ENCODE measurements at places on chromosomes 7 and 10.

DNA sequence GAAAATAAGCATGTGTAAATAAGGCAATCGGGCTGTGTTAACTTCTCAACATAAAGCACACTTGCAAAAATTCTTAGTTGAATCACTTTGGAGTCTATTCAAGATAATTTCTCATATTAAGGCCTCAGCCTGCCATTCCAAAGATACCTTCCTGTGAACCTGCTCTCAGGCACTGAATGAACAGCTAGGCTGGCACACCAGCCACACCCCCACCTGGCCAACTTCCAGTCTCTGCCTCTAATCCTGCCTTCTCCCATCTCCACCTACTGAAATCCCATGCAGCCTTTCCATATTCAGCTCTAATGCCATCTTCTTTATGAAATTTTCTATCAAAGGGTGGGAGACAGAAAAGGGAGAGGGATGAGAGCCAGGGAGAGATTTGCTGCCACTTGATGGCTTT lies 17.1 kb upstream of the MACROH2A2 start:
- DNase-seq = no peak

DNA sequence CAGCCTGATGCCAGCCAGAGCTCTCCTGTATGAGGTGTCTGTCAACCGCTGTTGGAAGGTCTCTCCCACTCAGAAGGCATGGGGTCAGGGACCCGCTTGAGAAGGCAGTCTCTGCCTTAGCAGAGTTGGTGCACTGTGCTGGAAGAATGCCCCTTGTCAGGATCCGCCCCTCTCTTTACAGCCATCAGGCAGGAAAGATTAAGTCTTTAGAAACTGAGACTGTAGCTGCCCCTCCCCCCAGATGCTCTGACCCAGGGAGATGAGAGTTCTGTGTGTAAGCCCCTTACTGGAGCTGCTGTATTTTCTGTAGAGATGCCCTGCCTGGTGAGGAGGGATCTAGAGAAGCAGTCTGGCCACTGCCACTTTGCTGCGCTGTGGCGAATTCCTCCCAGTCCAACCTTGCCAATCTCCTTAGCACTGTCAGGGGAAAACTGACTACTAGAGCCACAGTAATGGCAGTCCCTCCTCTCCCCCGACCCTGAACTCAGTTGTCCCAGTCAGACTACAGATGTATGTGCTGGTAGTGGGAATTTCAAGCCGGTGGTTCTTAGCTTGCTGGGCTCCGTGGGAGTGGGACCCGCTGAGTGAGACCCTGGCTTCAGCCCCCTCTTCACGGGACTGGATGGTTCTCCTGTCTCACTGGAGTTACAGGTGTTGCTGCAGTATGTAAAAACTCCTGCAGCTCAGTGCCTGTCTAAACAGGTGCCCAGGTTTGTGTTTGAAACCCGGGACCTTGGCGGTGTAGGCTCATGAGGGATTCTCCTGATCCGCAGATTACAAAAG lies 285.5 kb upstream of the ZWINT start:
- DNase-seq = no peak

DNA sequence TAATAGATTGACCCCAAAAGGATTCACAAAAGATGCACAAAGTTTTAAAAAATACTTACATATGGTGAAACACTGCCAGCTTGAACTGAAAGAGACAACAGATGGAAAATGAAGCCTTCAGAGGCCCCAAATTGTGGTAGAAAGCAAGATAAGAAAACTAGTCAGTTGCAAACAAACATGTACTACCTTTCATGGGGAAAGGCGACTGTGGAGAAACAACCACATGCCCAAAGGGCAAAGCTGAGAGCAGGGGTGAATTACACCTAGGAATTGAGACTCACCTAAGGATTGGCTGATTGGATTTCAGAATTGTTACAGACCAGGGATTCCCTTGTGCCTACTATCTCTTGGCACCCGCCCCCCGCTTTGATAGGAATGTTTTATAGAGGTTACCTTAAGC lies 13.1 kb downstream of the EPC1 start:
- no peak for DNase-seq

- no peak for DNase-seq
Measured at GRCh38 chr10:44014644-44015250, 366.1 kb upstream of the ZNF32 start.

GRCh38 chr7:122315507-122316466 lies 11.2 kb upstream of the FEZF1 start:
- no peak for DNase-seq

DNA sequence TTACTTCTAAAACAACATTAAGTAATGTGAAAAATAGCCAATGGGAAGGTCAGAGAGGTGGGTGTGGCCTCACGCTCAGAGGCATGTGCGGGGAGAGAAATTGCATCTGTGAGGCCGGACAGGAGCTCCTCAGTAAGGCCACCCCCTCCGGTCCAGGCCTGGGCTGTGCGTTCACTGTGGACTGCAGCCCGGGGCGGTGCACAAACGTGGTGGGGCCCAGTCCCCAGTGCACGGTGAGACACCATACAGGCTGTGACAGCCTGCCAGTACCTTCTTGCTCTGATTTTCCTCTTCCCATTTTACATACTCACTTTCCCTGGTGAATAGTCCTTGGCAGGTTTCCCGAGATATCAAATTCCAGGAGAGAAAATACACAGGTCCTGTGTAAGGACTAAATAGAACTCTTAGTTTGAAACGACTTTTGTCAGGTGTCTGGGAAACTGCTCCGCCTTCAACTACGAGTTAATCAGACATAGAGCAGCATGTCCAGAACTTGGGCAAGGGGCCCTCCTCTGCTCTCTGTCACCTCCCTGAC lies 174.1 kb upstream of the MKI67 start:
- DNase-seq = no peak

- DNase-seq = no peak
Measured at GRCh38 chr7:47543714-47544113, 38.2 kb downstream of the TNS3 start.

DNA sequence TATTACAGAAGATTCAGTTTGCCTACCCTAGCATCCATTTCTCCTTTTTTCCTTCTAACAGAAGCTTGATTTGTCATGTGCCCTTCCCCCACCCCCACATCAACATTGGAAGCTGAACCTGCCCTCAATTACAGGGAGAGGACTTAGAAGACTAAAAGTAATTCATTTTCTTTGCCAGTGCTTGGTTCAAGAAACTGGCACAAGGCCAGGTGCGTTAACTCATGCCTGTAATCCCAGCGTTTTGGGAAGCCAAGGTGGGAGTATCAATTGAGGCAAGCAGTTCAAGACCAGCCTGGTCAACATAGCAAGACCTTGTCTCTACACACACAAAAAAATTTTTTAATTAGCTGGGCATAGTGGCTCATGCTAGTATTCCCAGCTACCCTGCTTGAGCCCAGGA lies 32.6 kb downstream of the CCNJ start:
- DNase-seq = no peak

GRCh38 chr7:93188870-93189634 lies 37.2 kb downstream of the HEPACAM2 start:
- DNase-seq = no peak

GRCh38 chr7:75870557-75871161 lies 8.2 kb upstream of the RHBDD2 start:
- no peak for DNase-seq

GRCh38 chr10:74891053-74891452 lies 64.7 kb downstream of the KAT6B start:
- no peak for DNase-seq

DNA sequence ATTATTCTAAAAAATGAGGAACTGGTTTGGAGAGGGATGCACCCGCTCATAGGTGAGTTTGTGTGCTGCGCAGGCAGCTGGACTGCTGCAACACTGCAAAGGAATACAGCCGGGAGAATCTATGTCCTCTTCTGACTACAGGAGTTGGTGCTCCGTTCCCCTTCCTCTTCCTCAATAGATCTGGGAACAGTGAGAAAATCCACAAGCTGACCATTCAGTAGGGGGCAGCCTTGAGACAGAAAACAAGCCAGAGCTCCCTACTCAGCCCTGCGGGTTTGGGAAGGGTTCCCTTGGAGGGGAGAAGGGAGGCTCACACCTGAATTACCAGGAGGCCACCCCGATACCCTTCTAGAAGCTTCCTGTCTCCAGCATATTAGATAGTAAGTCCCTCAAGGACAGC lies 87.3 kb upstream of the FOXI2 start:
- DNase-seq = no peak

- no peak for DNase-seq
Measured at GRCh38 chr7:45099891-45100760, 11.4 kb upstream of the NACAD start.

Data from esophagus squamous epithelium (tissue), 5 donors.